ENCODE measurements at places on chromosomes 5 and 9. TPM values are rescaled to one million over a fixed set of nuclear protein-coding genes. Genes with fewer than 3 reads are reported as not detected.

DNA sequence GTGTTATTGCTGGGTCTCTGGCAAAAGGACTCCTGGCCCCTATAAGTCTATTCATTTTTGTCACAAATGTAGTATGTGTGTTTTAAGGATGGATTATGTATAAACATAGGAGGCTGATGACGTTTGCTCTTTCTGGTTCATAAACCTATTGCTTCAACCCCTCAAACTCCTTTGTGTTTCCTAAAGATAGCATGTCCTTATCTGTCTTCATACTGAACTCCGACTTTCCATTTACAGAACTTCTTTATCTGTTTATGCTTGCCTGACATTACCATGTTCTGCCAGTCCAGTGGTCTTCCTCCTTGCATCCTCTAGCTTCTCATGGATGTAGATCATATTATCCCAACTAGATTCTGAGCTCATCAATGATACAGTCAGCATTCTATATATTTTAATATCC lies 46.1 kb downstream of the ARHGEF28 start:
- no peak overlapping the region for H3K4me3 ChIP-seq
- DNase-seq = no peak
- H3K27ac ChIP-seq = no peak overlapping the region
- H3K36me3 ChIP-seq = no peaks in the 10 kb centered on the region
- H3K27me3 ChIP-seq = no peaks in the 10 kb centered on the region
- no peaks in the 10 kb centered on the region for H3K4me1 ChIP-seq

DNA sequence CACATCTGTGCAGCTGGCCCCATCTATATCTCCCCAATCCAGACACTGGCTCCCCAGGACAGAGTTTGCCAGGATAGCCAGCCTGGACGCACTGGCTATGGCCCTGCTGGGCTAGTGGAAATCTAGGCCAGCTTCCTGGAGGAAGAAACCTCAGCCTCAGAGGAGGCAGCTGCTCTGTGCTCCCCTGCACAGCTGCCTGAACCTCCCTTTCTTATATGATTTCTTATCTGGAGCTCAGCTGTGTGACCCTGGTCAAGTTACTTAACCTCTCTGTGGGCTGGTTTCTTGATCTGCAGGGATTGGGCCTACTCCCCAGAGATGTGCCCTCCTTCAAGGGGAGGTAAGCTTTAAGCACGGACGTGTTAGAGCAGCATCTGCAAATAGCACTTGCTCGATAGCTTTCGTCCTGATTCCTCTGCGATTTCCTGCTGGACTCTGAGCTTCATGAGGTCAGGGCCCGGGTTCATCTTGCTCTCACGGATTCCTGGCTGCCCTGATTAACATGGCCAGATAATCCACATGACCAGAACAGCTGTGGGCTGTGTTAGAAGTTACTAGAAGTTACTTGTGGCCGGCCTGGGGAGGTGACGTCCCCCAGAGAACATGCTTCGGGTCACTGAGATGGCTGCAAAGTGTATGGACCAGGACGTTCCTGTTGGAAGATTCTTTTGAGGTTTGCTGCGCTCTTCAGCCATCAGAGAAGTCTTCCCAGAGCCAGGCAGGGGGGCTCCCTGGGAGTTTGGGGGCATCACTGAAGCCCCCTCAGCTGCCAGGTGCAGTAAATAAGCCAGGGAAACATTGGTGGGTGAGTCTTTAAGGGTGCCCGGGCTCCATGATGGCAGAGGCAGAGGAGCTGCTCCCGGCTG lies 14.5 kb downstream of the C9orf50 start:
- H3K36me3 ChIP-seq = no peaks in the 10 kb centered on the region
- H3K4me3 ChIP-seq = no peak overlapping the region
- H3K4me1 ChIP-seq = peaks cover 22% of the 10 kb centered on the region
- H3K27me3 ChIP-seq = no peaks in the 10 kb centered on the region
- peak overlapping the region; percentile 77 for H3K27ac ChIP-seq

DNA sequence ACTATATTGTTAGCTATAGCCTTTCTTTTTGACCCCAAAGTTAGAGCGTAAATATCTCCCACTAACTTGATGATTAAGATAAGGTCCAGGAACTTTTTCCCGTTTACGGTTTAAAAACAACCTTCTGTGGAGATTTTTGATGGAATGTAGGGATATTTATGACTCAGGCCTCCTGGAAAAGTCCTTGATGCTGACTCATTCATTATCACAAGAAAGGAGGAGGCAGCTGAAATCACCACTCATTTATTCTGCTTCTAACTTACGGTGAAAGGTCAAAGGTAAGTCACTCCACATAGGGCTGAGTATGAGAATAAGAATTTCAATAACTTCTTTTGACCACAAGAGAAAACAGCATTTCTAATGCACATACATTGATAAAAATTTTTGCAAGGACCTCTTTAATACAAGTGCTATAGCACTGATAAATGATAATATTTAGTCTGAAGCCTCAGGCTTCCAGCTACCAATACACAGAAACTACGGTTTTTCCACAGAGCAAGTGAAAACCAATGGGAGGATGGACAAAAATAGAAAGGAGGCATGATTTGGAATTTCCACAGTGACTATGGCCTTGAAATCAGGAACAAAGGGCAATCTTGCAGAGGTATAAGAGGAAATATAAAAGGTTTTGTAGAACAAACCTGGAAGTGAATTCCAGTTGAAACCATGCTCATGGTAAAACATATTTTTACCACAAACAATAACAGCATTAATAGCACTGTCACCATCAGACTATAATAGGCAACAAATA lies 146.5 kb downstream of the PPP2R2B start:
- no peak for DNase-seq
- H3K4me3 ChIP-seq = no peak overlapping the region
- H3K36me3 ChIP-seq = no peaks in the 10 kb centered on the region
- H3K4me1 ChIP-seq = no peaks in the 10 kb centered on the region
- no peak overlapping the region for H3K27ac ChIP-seq

GRCh38 chr9:134293611-134294152 lies 32.6 kb upstream of the RXRA start:
- no peak for DNase-seq
- no peaks in the 10 kb centered on the region for H3K36me3 ChIP-seq
- peaks cover 16% of the 10 kb centered on the region for H3K4me1 ChIP-seq
- H3K27ac ChIP-seq = no peak overlapping the region
- peak overlapping the region; percentile 44 for H3K4me3 ChIP-seq
- no peaks in the 10 kb centered on the region for H3K27me3 ChIP-seq

AMBP gene
- 3.2 TPM for total RNA-seq

ANKRD33B gene
- 2.2 TPM for total RNA-seq

All from gastrocnemius medialis (tissue), 4 donors.